ENCODE measurements at places on chromosomes 4 and X.

- DNase-seq, result no peak
These were observed 25.6 kb downstream of the NR0B1 start for GRCh38 chrX:30283456-30284200.

DNA sequence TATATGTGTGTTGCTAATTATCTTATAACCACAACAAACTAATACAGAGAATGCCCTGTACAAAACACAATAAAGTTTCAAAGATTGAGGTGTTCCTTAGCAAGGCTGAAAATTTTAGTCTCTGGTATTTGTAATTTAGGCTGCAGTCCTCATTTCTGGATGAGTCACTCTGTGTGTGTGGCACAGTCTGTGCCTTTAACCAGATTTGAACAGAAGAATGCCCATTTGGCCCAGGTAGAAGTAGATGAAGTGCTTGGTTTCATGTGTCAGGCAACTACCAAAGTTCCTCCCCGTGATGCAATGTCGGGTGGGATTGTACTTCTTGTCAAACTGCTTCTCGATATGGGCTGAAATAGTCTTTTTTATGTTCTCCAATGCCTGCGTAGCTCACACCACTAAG is 91.6 kb upstream of the H2AZ1 start:
- no peak for DNase-seq

- DNase-seq, result no peak
These were observed 126.2 kb downstream of the MAPK10 start for GRCh38 chr4:86233681-86234080.

DNA sequence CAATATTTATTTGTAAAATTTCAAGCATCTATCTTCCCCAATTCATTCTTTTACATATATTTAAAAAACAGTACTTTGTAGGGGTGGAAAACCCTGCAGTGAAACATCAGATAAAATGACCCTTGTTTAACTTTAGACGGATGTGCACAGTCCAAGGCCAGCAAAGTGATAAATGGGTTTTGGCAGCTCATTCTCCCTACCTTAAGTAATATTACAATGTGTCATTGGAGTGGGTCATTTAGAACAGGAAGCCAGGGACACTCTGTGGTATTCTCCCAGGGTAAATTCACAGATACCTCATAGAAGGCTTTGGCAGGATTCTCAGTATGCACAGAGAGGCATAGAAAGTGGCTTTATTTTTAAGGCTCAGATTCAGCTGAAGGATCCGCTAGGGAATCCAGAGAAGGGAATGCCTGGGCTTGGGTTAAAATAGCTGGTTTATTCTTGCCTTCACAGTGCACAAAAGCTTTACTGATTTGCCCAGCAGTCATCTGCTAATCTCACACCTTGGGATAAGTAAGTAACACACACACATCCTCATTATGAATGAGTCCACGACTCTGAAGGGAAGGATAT is 206.7 kb downstream of the RASL11B start:
- DNase-seq, result no peak

DNA sequence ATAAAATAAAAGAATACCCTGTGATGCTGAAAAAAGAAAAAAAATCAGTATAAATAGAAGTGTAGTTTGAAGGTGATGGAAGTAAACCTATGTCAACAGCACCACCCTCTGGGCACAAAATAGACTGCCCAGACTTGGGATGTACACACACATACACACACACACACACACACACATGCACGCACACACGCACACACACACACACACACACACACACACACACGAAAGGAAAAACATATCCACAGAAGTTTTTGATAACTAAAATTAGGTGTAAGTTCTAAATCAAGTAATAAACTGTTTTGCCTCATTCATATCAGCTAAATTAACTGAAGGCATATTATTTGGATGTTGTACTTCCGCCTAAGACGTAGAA is 40.5 kb downstream of the ANXA5 start:
- no peak for DNase-seq

GRCh38 chr4:138759554-138759902 is 256.1 kb upstream of the NOCT start:
- DNase-seq, result no peak

GRCh38 chr4:76830612-76830963 is 67.4 kb downstream of the SOWAHB start:
- no peak for DNase-seq

GRCh38 chr4:152831416-152831815 is 51.7 kb downstream of the ARFIP1 start:
- DNase-seq, result no peak

GRCh38 chr4:117093571-117093970 is 8.2 kb upstream of the TRAM1L1 start:
- DNase-seq, result no peak

Data from suprapubic skin (tissue), 4 donors.